ENCODE measurements at places on chromosomes 4 and X.

DNA sequence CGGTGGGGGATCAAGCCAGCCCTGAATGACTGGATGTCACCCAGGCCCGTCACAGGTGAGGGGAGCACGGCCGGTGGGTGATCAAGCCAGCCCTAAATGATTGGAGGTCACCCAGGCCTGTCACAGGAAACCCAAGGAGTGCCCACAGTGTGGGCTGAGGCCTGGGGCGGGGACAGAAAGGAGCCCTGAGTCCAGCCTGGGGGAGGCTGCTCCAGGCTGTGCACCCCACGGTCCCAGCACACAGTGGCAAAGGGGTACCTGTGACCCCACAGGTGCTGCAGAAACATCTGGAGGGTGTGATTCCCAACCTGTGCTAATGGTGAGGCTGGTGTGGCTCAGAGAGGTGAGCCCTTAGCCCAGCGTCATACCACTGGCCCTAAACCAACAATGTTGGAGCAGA lies 6.2 kb upstream of the CPLX1 start:
- no peak for DNase-seq

DNA sequence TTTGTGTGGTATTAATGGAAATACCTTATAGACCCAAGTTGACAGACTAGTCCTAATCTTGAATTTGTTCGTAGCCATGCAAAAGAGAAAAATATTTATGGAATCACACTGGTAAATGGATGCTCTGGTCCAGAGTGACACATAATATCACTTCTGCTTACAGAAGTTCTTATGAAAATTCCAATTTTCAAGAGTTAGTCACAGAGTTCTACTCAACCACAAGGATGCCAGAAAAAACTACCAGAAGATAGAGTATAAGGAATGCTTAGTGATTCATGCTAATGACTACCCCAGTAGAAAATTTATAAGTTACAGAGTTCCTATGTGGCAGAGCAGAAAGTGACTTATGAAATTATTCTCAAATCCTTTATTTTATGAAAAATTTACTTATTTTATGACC lies 1384.8 kb downstream of the FAM133A start:
- DNase-seq = no peak

GRCh38 chr4:129545599-129546278 lies 449.8 kb downstream of the C4orf33 start:
- no peak for DNase-seq

GRCh38 chr4:1578251-1578773 lies 105.8 kb downstream of the FAM53A start:
- DNase-seq = no peak
